ENCODE measurements at places on chromosomes 12 and 14.

DNA sequence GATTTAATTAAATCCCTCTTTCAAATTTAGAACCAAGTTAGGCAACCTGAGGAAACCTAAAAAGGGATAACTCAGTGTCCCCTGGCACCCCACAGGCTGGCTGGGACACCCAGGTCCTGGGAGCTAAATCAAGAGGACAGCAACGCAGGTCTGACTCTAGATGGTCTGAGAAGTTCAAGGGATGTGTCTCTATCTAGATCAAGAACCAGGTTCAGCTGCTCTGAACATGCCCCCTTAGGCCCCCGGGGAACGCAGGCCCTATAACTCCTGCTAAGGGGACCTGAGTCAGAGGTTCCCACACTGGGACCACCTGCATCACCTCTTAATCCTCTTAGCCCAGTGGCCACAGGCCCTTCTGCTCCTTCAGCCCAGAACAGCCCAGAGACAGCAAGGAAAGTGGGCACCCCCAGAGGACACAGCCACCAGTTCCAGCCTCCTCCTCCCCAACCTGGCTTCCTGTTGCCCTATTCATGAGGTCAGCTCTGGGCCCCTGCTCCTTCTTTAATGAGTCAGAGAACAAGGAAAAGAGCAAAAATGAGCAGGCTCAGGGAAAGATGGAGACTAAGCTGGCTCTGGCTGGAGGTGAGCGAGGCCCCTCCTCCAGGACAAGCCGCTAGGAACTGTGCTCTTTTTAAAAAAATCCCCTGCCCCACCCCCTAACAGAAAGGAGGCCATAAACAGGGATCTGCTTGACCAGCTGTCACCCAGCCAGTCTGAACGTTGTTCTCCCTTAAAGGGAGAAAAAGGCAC is 10.8 kb downstream of the PITPNM2 start:
- no peak for DNase-seq

DNA sequence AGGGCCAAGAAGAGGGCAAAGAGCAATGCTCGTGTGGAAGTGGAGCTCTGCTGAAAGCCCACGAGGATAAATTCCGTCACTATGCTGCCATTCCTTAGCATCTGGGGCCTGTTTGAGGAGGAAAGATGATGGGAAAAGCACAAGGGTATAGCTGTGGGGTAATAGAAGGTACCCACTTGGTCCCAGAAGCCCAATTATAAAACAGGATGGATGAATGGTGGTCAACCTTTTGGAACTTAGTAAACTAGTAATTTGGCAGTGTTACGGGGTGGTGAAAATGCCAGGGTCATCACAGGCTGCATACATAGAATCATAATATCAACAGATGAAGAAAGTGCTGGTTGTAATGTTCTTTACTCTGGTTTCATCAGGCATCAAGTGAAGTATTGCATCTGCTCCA is at the start of gene OR10AD1:
OR10AD1 (minus strand) TSS at position 101 of the 400 bp plus-strand sequence; CDS start at position 101, 0 bp downstream.
- no peak for DNase-seq

DNA sequence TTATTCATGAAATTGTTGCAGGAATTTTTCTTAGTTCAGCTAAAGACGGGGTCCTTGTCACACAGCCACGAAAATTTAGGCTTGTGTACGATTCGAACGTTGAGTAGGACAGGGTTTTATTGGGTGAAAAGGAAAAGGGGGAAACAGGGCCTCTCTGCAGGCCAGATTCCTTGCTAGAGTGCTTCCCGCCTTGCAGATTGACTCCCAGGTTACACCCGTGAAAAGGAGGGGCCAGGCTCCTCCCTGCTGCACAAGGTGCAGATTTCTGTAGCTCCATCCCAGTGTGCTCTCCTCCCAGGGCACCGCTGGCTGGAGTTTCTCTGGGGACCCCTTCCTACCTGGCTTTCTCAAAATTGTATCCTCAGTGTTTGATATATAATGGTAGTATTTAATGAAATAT is 221.5 kb downstream of the ERC1 start:
- DNase-seq, result no peak

DNA sequence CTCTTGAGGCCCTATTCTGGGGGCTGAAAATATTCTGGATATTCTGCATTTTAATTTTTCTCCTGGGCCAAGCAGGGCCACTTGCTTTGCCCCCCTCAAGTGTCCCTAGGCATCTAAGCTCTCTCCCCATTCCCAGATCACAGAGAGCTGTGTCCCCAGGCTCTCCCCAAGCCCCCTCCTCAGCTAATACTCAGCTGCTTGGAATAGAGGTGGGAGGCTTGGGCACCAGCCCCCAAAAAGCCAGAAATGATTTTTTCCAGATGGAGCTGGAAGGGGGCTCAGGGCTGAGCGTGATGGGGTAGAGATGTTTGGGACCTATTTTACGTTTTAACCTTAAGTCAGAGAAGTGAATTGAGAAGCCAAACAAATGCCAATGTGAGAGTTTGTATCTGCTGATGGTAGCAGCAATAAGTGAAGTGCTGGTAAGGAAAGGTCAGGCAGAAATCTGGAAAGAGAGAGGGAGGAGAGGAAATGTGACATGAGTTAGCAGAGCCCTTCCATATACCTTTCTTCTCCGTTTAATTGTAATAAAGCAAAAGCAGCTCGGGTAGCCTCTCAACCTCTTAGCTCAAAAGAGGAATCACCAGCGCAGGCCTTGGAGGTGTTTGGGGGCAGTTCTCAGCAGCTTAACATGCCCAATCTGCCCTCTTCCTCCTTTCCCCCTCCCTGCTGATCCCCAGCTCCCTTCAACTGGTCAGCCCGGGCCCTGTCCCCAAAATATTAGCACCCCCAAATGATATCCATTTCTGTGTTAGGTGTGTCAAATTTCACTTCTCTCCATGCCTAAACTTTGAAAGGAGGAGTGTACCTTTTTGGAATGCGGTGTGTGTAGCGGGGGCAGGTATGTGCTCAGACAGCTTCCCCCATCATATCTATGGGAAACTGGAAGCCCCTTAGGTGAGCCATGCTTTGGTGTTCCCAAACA is 5.0 kb upstream of the HOXC6 start:
- no peak for DNase-seq

DNA sequence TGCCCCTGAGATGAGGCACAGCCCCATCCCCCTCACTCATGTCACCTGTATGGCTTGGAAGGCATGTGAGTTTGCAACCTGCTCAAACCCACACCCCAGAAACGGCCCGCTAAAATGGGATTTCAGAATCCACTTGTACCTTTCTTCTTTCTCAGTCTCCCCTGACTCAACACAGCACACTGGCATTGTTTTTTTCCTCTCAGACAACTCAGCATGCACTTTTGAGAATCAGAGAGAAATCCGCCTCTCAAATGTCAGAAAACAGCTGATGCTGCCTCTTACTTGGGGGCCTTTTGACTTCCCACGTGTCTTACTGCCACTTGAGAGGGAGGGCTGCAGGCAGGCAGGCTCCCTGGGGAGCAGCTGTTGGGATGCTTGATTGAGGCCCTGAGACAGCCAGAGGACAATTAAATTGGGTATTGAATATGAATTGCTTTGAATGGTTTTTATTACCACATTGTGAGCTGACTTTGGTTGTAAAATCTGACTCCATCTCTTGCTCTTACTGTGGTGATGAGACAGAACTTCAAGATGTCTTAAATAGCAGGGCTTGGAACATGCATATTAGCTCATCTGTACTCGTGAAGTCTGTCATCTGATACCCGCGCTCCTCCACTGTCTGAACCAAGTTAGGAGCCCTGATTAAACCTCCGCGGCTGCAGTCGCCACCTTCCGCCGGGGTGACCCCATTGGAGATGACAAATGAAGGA is 96.6 kb downstream of the APAF1 start:
- no peak for DNase-seq

DNA sequence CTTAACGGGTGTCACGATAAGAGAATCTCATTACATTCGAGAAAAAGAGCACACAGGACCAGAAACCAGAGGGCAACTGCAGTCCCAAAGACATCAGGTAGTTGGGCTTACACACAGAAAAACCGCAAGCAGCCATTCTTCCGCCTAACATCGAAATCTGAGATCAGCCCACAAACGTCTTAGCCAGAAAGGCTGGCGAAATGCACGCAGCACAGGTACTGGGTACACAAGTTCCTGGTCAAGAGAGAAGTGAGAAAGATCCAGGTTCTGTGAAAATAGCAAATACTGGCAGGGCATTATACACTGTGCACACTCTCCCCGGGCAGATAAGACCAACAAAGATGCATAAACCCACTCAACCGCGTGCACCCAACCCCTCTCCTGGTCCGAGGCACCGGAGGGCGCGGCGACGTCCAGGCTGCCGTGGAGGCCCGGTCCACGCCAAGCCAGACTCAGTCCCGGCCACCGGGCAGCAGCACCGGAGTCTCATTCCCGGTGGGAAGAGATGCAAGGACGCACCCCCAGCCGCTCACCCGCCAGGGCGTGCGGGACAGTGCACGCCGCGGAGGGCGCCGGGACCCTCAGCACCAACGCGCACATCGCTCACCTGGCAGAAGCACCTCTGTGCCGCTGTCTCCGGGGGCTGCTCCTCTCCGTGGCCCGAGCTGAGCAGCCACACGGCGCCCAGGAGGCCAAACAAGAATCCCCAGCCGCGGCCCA is 437 bp downstream of the ERO1A start:
- peak; percentile 56 for DNase-seq

GRCh38 chr12:86600664-86601231 is 344.6 kb upstream of the MGAT4C start:
- DNase-seq, result no peak

GRCh38 chr12:9124383-9125031 is 8.8 kb upstream of the A2M start:
- no peak for DNase-seq

DNA sequence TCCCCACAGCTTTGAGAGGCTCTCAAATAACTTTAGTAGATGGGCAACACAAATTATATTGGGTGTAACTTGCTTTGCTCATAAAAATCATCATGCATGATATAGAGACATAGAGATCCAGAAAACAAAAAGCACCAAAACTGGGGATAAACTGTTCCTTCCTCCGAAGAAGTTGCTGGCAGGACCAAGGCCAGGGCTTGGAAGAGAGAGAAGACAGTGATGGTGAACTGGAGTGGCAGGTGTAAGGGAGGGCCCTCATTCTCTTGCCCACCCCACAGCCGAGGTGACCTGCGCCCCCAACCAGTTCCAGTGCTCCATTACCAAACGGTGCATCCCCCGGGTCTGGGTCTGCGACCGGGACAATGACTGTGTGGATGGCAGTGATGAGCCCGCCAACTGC is 15.4 kb upstream of the NXPH4 start:
- DNase-seq, result no peak
